ENCODE measurements at places on chromosomes 16 and 17.

GRCh38 chr17:31733326-31733725, 125.7 kb downstream of the COPRS start:
- DNase-seq = no peak

GRCh38 chr17:17638467-17638866, 42.8 kb upstream of the RAI1 start:
- no peak for DNase-seq

GRCh38 chr17:57425431-57425830, 169.1 kb downstream of the MSI2 start:
- DNase-seq = no peak

DNA sequence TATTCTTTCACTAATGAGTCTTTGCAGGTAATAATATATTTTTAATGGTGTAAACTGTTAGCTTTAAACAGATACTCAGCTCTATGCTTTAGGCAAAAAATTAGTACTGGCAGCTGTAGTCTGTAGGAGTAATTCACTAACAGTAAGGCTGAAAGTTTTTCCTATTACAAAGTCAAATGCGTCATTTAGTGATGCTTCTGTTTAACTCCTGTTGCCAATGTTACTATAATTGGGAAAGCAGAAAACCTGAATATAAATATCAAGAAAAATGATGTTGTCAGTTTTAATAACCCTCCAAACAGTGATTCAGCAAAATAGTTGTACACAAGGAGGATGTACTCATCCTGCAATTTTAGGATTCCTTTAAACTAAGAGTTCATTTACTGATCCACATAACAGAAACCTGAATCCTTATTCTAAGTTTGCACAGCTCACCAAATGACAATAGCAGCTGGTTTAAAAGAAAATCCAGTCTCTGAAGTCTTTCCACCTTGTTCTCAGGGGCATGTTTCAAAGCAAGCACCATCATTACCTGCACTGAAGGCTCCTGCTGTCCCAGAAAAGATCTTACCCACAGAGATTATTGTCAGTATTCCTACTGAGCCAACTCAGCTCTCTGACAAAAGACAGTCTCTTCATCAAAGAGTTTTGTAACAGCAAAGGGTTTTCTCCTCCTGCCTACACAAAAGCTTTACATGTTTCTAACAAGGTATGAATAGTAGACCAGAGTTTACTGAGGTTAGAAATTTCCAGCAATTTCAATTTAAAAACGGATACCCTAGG, 4.2 kb downstream of the CDR2 start:
- peak; percentile 34 for DNase-seq

- DNase-seq = no peak
These were observed 158.6 kb upstream of the ELAC2 start for GRCh38 chr17:13176436-13176835.

GRCh38 chr17:28413804-28414203, 7.8 kb upstream of the SLC46A1 start:
- no peak for DNase-seq

- peak; percentile 54 for DNase-seq
These were observed 46.4 kb downstream of the DNAH3 start for GRCh38 chr16:21103941-21104860.

DNA sequence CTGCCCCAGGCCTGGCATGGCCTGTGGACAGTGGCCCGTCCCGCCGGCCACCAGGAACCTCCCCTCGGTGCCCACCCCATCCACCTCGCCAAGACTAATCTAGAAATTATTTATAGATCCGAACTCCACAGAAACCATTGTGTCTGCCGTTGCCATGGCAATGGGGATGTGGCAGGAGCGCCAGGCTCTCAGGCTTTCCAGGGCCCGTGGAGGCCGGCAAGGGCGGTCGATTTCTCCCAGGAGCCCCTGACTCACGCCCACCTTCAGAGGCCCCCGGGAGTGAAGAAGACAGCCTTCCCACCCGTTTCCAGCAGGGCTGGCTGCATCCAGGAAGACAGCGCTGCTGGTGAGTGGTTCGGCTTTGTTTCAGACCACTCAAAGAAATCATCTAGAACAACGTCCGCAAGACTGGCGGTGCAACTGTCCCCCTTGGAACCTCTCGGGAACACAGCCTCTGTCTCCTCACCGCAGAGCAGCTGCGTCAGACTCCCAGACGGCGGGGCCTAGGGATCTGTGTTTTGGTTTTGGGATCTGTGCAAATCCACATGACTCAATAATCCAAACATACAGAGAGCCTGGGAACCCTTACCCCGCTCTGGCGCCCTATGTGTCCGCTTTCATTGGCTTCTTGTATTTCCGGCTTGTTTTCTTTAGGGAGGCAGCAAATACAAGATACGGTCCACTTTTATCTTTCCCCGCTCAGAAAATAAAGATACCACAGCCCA, 48.5 kb upstream of the ZCCHC14 start:
- DNase-seq = peak; percentile 97

DNA sequence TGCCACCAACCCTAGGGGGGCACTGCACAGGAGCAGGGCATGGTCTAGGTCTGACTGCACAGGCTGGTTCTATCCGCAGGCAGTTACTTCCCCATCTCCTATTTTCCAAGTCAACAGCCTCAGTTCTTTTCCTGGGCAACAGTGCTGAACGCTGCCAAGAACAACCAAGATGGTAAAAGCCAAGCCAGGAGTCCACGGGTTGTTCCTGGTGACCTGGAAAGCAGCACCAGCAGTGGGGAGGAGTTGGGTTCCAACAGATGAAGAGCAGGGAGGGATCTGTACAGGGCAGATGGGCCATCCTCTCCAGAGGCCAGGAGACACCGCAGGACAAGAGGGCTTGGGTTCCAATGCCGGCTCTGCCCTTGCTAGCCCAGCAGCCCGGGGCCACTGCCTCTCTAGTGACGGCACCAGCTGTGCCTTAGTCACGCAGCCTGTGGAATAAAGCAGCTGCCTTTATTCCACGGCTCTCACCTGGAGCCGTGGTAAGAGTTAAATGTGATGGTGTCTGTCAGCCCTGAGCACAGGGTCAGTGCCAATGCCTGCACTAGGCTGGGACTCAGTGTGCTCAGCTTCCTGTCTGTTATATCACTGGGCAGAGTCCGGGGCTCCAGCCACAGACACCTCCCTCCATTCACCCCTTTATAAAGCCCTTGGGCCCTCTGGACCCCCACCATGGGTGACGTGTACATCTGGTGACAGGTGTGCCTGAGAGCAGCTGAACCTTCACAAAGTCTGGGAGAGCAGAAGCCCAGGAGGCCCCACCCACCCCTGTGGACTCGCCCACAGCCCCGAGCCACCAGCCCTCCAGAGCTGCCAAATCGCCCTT, 44.9 kb downstream of the MARF1 start:
- DNase-seq = no peak

DNA sequence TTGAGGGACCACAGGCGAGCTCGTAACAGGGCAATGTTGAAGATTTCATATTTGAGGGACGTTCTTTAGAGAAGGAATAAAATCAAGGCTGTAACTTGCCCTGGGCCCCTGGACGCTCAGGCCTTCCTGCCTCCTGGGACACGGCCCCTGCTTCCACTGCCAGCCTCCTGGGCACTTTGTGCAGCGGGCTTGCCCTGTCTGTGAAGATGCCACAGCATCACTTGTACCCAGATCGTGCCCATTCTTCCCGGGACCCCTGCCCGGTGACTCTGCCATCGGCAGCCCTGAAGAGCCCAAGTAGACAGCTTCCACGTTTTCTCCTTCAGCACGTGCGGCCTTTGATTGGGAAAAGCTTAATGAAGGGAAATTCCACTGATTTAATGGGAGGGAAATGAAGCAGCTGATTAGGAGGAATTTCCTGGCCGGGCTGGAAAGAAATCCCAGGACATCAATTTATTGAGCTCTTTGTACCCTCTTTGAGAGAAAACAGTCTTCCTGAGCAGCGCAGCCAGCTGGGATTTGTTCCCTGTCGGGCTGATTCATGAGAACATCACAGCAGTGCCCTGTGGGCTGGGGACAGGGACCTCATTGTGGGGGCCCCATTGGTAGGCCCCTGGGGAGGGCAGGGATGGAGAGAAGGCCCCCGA, 71.5 kb downstream of the CRISPLD2 start:
- DNase-seq = no peak

DNA sequence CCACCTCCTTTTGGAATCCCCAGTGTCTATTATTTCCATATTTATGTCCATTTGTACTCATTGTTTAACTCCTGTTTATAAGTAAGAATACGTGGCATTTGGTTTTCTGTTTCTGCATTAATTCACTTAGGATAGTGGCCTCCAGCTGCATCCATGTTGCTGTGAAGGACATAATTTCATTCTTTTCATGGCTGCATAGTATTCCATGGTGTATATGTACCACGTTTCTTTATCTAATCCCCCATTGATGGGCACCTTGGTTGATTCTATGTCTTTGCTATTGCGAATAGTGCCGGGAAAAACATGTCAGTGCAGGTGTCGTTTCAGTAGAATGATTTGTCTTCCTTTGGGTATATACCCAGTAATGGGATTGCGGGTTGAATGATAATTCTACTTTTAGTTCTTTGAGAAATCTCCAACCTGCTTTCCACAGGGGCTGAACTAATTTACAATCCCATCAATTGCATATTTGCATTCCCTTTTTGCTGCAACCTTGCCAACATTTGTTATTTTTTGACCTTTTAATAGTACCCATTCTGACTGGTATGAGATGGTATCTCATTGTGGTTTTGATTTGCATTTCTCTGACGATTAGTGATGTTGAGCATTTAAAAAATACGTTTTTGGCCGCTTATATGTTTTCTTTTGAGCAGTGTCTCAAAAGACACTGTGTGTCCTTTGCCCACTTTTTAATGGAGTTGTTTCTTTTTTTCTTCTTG, 373.2 kb upstream of the TNRC6C start:
- DNase-seq = no peak

GRCh38 chr16:87945351-87946042, 5.7 kb upstream of the BANP start:
- DNase-seq = no peak

GRCh38 chr17:66750781-66751543, 84.0 kb upstream of the CACNG5 start:
- no peak for DNase-seq

DNA sequence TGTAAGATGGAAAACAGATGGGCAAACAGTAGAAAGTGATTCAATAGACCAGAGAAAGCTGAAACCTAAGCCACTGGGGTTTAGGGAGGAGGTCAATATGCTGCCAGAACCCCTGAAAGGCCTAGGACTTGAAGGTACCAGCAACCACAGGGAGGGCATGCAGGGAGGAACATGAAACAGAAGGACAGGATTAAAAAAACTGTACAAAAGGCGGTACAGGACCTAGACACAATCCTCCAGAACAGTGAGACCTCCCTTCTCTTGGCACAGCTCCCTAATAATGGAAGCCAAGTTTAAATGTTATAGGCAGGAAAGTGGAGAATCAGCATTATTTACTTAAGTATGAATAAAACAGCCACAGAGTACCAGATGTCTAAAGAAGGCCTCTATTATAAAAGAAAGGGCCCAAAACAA, 105.5 kb downstream of the SPAG9 start:
- DNase-seq = no peak

DNA sequence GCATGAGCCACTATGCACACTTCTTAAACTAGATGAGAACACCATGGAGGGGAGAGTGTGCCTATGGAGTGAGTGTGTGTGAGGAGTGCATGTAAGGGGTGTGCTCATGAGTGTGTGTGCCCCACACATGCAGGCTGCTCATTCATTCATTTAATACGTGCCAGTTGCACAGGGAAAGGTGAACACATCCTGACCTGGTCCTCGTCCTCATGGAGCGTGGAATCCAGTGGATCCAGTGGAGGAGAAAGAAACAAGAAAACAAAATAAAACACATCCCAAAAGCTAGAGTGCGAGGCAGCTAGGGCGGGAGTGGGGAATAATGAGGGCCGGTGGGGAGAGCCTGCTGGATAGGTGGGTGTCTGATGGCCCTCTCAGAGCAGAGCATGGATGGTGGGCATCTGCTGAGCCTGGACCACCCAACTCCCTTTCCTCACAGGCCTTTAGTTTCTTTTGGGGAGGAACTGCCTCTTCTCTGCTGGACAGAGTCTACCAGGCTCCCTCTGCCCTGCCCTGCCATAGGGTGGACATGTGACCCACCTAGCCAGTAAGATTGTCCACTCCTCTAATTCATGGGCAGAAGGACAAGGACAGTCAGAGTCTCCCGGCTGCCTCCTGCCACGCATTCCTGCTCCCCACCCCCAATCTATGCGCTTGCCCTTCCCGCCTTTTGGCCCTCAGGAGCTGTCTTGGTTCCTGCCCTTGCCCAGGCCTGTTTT, 204.3 kb downstream of the RAB11FIP4 start:
- DNase-seq = no peak

DNA sequence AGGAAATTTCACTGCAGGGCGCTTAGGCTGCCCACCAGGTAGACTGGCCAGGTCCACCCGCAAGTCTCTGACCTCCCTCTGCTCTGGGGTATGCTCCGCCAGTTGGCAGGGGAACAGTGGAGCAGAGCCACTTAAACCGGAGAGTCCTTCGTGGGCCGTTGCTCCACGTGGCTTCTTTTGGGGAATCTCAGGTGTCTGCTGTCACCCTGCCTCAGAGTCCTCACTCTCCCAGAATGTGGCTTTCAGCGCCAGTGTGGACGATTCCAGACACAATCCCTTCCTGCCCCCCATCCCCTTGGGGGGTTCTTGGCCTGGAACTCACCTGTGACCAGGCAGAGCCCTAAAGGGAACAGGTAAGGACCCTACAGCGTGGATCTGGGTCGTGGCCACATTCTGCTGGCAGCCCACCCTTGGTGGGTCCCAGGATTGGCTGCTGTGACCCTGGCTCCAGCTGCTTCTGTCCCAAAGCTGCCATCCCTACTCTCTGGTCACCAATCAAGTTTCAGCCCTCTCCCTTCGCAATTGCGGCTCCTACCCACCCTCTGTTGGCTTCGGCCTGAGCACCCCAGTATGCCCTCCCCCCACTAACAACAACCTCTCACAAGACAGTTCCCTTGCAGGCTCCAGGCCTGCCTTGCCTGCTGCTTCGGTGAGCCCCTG, 22.2 kb downstream of the DHRS7C start:
- DNase-seq = no peak

DNA sequence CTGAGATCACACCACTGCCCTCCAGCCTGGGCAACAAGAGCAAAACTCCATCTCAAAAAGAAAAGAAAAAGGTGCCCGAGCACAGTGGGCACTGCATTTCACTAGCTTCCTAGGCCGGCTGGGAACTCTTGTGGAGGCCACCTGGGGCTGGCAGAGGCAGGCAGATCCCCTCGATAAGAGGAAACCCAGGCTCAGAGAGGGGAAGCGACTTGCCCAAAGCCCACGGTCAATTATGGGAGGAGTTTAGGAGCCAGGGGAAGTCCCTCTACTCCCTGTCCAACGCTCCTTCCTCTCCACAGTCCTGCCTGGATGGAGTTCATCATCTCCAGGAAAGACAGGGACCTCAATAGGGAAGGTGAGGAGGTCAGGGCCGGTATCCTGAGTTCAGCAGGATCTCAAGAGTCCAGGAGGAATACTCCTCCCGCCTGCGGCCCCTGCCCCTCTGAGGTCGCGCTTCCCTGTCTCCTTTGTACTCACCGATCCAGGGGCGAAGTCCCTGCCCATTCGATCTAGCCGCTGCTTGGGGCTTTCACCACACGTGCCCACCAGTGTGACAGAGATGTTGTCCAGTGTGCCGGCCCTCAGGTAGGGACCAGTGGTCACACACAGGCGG, 841 bp downstream of the ALOXE3 start:
- no peak for DNase-seq

- no peak for DNase-seq
These were observed 2.2 kb downstream of the TEX2 start for GRCh38 chr17:64260886-64261285.

Data from hepatic stellate cell (primary cell).